ENCODE measurements at places on chromosomes 12 and 14.

GRCh38 chr12:32548691-32549281 is 130.3 kb upstream of the DNM1L start:
- no peak for DNase-seq

DNA sequence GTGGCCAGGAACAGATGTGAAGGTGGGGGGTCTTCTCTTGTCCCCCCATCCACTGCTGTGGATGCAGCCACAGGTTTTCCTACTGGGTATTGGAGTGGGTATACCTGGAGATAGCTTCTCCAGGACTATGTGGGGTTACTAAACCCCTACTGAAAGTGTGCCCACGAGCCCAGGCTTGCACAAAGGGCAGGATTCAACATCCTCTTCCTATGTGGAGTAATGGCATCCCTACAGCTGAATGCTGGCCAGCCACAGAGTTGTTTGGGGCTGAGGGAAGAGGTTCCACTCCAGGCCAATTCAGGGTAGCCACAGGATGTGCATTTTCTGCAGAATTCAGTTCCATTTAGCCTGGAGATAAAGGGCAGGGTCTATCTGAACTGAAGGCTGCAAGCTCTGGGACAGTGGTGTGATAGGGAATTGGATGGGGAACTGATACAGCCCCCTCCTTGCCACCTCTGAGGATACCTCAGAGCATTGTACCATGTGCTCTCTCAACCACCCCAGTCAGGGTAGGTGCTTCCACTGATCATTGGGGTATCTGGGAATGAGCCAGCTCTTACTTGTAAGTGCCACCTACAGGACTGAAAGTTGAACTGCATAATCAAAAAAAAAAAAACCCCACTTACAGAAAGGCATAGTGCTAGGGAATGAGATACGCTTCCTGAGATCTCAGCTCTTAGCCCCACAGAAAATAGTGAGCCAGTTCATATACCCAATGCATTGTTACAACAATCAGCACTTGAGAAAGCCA is 187.1 kb downstream of the KITLG start:
- no peak for DNase-seq

- no peak for DNase-seq
Observed at GRCh38 chr12:53750812-53751335, 905 bp downstream of the CISTR start.

GRCh38 chr12:77232045-77232444 is 166.7 kb upstream of the E2F7 start:
- DNase-seq: no peak

DNA sequence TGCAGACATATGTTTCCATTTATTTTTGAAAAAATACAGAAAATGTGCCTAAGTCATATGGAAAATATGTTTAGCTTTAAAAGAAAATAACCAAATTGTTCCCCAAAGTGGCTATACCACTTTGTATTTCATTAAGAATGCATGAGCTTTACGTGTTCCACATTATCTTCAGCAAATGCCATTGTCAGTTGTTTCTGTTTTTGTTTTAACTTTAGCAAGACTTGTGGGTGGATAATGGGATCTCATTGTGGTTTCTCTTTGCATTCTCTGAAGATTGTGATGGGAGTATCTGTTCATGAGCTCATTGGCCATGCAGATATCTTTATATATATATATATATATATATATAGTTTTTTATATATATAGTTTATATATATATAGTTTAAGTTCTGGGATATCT is 181.5 kb downstream of the CCER1 start:
- no peak for DNase-seq

DNA sequence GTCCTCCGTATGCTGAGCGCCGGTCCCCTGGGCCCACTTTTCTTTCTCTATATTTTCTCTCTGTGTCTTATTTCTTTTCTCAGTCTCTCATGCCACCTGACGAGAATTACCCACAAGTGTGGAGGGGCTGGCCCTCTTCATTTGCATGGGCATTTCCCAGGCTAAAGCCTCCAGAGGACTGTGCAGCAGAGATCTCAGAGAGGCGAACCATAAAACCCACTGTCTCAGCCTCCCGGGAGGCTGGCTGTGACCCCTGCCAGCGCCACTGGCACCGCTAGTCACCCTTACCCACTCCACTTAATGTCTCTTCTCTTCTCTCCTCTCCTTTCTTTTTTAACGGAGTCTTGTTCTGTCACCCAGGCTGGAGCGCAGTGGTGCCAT is 7.1 kb upstream of the SERPINA9 start:
- DNase-seq: no peak
